ENCODE measurements at places on chromosomes 3 and 15. TPM values are rescaled to one million over a fixed set of nuclear protein-coding genes. Genes with fewer than 3 reads are reported as not detected.

- no peak for DNase-seq
Observed at GRCh38 chr15:31327669-31328427, 1.2 kb downstream of the KLF13 start.

DNA sequence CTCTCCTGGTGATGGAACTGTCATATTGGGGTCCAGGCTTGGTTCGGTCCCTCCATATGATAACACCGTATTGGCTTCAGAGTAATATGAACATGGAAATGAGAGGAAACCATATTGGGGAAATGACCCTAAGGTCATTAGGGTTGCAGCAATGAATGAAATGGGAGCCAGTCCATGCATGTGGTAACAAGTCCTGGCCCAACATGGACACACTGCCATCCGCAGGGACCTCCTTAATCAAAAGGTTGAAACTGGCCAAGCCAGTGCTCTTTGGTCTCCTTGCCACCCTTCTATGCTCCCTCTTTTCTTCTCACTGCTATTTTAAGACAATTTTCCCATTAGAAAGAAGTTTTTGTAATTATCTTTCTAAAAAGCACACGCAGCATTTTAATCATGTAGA is 8.3 kb downstream of the SHC4 start:
- no peak for DNase-seq

GRCh38 chr3:101833446-101833974 is 15.8 kb upstream of the NFKBIZ start:
- no peak for DNase-seq

- no peak for DNase-seq
Observed at GRCh38 chr15:36960179-36960946, 140.0 kb downstream of the MEIS2 start.

GRCh38 chr3:67500709-67501108 is 153.7 kb downstream of the SUCLG2 start:
- DNase-seq: no peak

Gene GABPB1
- 27.3 TPM for polyA plus RNA-seq

Gene TIMP4
- polyA plus RNA-seq: 1.4 TPM

Gene PARP15
- 0.47 TPM for polyA plus RNA-seq

All from left renal pelvis (tissue), 4 donors.